ENCODE measurements at places on chromosomes 7 and 10.

- peak; percentile 63 for DNase-seq
Measured at GRCh38 chr10:125085258-125086054, 74.9 kb downstream of the CTBP2 start.

DNA sequence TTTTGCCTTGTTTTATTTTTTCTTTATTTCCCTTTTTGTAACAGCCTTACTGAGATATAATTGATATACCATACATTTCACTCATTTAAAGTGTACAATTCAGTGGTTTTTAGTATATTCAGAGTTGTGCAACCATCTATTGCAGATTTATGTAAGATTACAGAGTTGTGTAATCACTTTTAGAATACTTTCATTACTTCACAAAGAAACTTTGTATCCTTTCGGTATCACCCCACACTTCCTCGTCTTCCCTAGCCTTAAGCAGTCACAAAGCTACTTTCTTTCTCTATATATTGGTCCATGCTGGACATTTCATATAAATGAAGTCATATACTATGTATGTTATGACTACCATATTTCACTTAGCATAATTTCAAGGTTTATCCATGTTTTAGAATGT is 74.6 kb downstream of the ATRNL1 start:
- DNase-seq = no peak

DNA sequence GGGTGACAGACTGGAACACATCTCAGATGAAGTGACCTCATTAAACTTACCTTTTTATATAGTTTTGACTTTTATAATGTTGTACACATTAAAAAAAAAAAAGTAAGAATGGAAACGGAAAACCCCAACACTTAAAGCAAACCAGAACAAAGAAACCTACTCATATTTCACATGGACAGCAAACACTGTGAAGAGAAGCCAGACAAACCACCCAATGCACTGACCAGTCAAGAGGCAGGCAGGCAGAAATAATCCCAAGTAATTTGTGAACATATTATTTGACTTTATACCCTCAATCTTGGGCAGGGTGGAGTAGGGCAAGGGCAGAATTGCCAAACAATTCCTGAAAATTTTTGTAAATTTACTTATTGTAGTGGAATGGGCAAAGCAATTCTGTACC is 39.8 kb downstream of the WAPL start:
- no peak for DNase-seq

DNA sequence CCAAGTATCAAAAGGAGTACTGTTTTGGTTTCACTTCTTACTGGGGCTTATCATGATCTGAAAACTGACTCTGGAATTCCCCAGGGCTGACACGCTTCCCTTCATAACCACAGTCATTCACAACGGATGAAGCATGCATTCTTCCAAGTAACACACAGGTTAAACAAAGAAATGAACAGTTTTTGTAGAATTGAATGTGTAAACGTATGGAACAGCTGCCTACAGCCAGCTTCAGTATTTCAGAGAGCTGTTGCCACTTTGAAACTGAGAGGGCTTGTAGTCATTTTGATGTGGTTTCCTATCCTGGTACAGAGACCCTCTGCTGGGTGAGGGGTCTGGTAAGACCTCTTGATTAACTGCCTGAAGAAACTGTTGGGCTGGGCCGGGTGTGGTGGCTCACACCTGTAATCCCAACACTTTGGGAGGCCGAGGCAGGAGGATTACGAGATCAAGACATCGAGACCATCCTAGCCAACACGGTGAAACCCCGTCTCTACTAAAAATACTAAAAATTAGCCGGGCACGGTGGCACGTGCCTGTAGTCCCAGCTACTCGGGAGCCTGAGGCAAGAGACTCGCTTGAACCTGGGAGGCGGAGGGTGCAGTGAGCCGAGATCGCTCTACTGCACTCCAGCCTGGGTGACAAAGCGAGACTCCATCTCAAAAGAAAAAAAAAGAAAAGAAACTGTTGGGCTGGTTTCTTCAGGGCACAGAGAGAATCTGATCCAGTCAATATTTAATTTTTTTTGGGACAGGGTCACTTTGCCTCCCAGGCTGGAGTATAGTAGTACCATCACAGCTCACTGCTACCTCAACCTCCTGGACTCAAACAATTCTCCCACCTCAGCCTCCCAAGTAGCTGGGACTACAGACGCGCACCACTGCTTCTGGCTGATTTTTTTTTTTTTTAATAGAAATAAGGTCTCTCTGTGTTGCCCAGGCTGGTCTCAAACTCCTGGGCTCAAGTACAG is 4.7 kb downstream of the NFE2L3 start:
- DNase-seq = no peak

GRCh38 chr7:108253275-108254044 is 123.3 kb upstream of the LAMB4 start:
- no peak for DNase-seq

- DNase-seq = no peak
Measured at GRCh38 chr10:112274831-112275230, 8.4 kb upstream of the TECTB start.

DNA sequence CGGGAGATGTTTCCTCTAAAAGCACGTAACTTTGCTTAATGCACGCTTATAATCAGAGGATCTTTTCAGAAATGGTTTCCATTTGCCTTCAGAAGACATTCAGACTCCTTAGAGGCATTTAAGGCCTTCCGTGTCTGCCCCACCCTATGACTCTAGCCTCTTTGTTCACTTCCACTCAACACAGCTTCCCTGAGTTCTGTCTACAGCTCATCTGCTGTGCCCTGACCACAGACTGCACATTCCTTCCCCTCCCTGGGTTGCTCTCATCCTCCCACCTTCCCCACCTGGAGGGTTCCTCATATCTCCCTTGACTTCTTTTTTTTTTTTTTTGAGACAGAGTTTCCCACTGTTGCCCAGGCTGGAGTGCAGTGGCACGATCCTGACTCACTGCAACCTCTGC is 16.6 kb downstream of the FBH1 start:
- no peak for DNase-seq

DNA sequence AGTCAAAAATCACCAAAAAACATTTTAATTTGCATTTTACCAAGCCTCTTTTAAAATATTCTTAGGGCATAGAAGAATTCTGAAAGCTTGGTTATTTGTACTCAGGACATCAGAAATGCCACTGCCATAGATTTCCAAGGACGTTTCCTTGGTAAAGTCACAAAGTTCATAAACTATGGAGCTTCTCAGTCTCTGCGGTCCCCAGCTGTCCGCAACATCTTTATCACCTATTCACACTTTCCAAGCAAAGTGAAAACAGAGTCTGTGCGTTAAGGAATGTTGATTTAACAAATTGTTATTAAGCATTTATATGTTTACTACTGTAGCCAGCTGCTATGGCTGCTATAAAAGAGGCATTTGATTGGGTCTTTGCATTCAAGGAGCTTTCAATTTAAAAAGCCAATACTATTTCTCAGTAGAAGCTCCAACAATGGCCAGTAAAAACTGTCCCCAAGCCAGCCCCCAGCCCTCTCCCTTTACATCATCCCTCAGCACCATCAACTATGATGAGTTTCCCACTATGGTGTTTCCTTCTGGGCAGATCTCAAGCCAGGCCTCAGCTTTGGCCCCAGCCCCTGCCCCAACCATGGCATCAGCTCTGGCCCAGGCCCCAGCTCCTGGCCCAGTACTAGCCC is 36.8 kb downstream of the CADPS2 start:
- DNase-seq = no peak

DNA sequence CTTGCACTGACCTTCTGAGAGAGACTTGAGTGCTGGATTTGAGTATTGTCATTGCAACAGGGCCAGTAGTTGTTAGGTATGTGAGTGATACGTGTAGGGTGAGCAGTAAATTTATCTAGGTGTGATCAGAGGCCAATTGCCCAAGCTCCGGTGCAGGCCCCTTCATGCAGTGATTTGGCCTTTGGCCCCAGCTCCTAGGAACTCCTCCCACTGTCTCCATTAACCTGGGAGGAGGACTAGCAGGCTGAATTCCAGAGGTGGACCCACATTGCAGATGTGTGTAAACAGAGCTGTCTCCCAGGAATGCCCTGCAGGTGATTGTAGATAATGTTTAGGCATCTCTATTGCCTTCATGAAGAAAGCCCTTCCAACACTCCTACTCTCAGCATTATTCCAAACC is 19.5 kb downstream of the TCF7L2 start:
- peak; percentile 32 for DNase-seq

DNA sequence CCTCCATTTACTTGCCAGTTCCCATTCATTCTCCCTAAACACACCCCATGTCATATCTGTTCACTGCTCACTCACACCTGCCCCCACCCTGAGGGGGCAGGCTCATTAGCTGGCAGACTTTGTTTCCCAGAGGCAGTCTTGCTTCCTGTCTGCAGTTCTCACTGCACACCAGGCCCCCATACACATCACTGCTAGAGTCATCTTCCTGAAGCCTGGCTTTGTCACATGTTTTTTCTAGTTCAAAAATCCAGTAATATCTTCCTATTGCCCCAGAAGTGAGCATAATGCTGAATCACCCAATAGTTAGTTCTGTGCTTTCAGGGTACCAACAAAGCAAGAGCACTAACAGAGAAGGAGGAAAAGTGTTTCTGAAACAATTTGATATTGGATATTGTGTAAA is 1.9 kb downstream of the LRRC72 start:
- DNase-seq = no peak

DNA sequence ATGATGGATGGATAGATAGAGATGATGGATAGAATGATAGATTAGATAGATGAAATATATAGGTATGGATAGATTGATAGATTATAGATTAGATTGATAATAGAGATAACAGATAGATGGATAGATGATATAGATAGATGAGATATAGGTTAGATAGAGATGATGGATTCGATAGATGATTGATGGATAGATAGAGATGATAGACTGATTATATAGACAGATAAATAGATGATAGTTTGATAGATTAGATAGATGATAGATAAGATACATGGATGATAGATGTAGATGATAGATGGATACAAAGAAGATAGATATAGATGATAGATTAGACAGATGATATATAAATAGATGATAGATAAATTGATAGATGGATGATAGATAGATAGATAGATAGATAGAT is 448.1 kb downstream of the GALNT17 start:
- DNase-seq = no peak

DNA sequence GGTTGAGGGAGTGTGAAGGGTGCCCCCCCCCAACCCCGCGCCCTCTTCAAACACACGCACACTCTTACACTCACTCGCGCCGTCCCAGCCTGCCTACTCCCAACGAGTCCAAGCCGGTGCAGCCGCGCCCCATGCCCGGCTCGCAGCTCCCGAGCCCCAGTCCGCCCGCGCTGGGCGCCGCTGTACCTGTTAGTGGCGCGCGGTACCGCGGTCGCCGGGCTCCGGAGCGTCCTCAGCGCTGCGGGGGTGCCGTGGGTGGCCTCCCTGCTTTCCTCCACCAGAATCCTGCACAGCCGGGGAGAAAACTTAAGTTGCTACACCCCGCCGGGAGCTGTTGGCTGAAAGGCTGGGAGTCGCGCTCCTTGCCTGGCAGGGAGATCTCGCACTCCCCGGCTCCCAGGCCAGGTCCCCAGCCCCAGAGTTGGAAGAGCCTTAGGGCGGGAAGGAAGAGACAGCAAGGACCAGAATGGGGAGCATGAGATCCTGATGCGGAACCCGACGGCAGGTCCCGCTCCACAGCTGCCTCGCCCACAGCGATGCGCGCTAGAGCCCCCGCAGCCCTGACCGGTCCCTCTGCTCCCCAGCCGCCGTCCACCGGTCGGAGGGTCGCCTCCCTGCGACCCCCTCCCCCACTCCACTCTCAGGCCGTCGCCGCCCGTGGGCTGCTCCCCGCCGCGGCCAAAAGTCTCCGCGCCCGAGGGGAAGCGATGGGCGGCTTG is 863 bp downstream of the ST8SIA6 start:
- DNase-seq = no peak

DNA sequence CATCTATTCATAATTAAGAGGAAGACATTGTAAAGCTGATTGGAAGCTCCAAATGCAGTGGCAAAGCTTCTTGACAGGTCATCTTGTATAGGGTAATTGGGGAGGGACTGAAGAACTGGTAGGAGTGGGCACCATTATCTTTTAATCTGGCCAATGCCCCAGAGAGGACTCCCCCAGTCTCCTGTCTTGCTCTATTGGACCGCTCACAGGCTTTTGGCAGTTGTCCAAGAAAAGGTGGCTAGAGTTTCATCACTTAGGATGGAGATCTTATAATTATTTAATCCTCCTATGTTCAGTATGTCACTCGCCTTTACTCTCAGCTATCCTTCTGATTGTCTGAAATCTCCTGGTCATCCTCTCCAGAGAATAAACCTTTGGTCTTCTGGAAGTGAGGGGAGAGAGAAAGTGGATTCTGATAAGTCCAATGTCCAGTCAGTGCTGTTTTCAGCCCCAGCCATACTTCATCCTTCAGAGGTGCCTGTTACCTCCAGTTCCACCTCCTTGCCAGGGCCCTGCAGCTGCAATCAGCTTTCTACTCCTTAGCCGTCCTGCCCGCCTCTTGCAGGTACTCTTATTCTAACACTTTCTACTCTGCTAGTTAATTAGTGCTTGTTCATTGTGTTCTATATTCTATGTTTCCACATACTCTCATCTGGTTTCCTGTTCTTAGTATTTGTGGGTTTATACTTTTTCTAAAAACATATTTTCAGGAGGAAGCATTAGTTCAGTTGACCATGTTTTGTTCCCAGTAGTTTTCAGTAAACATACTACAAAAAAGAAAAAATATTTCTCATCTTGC is 241.6 kb downstream of the NSUN6 start:
- no peak for DNase-seq

DNA sequence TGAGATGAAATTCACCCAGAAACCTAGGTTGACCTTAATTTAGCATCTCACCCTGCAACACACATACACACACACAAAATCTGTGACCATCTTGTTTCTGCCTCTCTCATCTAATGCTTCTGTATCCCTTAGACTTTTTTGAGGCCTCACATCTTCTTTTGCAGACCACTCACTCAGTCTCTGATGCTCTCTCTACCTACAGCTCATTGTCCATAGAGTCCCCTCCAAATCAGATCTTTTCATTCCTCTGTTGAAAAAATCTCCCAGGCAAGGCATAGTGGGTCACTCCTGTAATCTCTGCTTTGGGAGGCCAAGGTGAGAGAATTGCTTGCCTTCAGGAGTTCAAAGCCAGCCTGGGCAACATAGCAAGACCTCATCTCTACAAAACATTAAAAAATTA is 17.6 kb upstream of the PAX2 start:
- no peak for DNase-seq

DNA sequence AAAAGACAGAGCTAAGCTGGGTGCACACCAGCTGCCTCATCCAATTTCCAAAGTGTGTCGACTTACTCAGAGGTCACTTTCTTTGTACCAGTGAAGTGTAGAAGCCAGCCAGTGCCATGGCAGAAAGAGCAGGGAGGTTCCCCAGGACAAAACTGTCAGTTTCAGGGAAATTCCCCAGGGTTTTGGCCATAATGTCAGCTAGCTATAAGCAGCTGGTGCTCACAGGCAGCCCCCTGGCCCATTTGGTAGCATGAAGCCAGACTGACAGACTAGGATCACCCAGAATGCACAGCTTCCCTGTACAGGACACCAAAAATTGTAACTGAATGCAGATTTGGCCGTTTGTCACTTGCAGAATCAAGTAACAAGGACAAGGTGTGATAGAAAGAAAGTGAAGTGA is 28.6 kb downstream of the MRPL32 start:
- no peak for DNase-seq

GRCh38 chr7:34530259-34530658 is 127.8 kb upstream of the NPSR1 start:
- DNase-seq = no peak

- peak; percentile 71 for DNase-seq
Measured at GRCh38 chr10:69458430-69459100, 7.3 kb downstream of the TSPAN15 start.

GRCh38 chr7:151761231-151761630 is 115.7 kb downstream of the PRKAG2 start:
- DNase-seq = no peak

All from sigmoid colon (tissue), 7 donors.